Naive thymus-derived CD4-positive, alpha-beta T cell (primary cell): ENCODE measurements at places on chromosomes 3 and 15.

GRCh38 chr15:38671675-38672254 lies 107.2 kb upstream of the RASGRP1 start:
- peak; percentile 67 for DNase-seq

DNA sequence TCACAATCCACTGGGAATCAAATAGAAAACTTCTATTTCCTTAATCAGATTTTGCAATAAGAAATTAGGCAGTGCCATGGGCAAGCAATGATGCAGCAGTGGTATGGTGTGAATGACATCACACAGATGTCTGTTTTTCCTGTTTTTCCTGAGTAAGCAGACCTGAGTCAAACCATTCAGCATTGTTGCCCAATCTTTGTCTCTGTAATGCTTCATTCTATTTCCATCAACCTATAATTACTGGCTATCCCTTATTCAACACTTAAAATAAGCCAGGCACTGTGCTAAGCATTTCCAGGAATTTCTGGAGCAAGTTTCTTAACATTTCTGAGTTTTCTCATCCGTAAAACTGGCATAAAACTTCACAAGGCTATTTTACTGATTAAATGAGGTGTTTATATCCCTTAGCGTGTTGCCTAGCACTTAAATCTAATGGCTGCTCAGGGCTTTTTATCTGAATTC lies 11.3 kb upstream of the OXSR1 start:
- no peak for DNase-seq

- no peak for DNase-seq
These were observed 9.8 kb downstream of the CCR5AS start for GRCh38 chr3:46397111-46397510.

DNA sequence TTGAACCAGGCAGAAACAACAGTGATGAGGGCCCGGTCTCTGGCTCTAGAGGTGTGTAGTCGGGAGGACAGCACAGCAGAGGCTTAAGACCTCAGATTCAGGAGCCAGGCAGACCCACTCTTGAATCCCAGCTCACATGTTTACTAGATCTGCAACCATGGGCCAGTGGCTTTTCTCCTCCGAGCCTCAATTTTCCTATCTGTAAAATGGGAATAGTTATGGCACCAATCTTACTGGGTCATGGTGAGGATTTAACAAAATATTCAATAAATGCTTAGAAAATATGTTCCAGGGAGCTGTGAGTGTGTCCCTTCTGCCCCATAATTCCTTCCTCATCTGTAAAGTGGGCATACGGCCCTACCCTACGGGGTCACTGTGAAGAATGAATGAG lies 506.9 kb downstream of the SHQ1 start:
- DNase-seq: no peak

- no peak for DNase-seq
These were observed 63.1 kb downstream of the PIK3CB start for GRCh38 chr3:138771585-138771984.

- no peak for DNase-seq
These were observed 1.3 kb downstream of the SEMA7A start for GRCh38 chr15:74432271-74432967.

DNA sequence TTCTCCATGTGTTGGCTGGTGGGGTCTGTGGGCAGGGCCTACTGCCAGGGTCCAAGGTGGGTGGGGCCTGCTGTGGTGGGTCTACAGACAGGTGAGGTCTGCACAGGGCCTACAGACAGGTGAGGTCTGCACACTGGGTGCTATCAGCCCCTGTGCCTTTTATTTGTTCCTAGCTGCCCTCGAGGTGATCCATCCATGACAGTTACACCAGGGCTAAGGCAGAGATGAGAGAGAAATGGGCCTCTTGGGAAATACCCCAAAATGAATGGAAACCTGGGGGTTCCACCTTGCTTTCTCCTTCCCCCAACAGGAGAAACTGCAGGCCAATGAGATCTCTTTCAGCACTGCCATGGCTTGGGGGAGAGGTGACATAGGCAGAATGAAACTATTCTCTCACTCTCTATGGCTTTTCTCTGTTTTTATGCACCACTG lies 36.4 kb downstream of the CFAP100 start:
- DNase-seq: no peak

GRCh38 chr3:172915911-172916514 lies 165.5 kb downstream of the ECT2 start:
- no peak for DNase-seq

- no peak for DNase-seq
These were observed 896.0 kb downstream of the MCTP2 start for GRCh38 chr15:95127356-95127755.

- no peak for DNase-seq
These were observed 2.0 kb downstream of the CCR5 start for GRCh38 chr3:46372492-46373359.

GRCh38 chr3:49248840-49249227 lies 28.2 kb downstream of the C3orf62 start:
- DNase-seq: no peak

DNA sequence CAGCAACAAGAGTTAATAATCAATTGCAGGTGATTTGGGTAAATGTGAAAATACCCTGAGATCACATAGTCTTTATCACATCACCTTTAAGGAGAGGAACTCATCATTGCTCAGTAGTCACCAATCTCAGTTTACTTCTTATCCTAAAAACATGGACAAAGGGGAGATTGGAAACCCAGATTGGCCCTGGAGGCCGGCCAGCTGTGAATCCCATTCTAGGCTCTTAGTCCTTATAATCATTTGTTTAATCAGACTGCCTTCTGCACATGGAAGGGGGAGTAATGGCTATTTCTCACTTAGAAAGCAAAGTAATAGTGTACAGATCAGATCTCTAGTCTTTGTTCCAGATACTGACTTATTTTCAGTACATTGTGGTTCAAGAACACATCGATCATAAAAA lies 37.2 kb upstream of the CPB1 start:
- no peak for DNase-seq

- no peak for DNase-seq
These were observed 32.2 kb upstream of the ADAMTS17 start for GRCh38 chr15:100373942-100374341.

DNA sequence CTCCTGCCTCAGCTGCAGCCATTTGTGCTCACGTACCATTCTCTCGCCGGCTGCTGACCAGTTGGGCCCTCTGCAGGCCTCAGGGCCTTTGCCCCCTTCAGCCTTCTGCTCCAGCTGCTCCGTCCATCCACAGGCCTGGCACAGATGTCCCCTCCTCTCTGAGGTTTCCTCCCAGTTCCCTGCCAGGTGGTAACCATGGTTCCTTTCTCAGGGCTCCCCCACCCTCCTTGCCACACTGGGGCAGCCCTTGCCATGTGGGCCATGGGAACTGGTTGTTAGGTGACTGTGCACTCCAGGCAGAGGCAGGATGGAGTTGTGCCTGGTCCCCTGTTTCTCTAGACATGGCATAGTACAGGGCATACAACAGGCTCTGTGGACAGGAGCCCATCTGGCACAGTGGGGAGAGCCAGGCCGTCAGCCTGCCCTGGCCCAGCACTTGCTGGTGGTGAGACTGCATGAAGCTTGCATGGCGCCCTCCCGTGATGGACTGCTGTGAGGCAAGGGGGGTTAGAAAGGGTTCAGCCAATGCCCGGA lies 148.9 kb downstream of the DNAJB8 start:
- DNase-seq: no peak

- no peak for DNase-seq
These were observed 226.0 kb downstream of the KLF13 start for GRCh38 chr15:31552482-31553099.

- no peak for DNase-seq
These were observed 93.3 kb downstream of the SEMA5B start for GRCh38 chr3:122934251-122934650.
